ENCODE measurements at places on chromosomes 5 and 9.

GRCh38 chr9:89615661-89616060 is 10.8 kb downstream of the GADD45G start:
- no peak for DNase-seq

DNA sequence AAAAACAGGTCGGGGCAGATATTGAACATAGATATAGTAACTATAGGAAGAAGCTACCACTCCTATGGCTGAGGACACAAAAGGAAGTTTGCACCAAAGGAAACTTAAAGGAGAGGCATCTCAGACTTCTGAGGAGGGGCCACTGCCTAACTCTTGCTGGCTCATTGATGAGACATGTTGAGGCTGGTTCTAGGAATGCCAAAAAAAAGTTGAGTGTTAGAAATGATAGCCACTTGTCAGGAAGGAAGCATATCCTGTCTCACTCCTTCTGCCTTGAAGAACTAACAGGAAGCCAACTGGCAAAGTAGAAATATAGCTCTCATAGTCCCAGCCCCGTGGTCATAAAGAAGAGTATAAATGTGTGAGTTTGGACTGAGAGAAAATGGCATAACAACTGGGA is 23.3 kb upstream of the STOM start:
- no peak for DNase-seq

DNA sequence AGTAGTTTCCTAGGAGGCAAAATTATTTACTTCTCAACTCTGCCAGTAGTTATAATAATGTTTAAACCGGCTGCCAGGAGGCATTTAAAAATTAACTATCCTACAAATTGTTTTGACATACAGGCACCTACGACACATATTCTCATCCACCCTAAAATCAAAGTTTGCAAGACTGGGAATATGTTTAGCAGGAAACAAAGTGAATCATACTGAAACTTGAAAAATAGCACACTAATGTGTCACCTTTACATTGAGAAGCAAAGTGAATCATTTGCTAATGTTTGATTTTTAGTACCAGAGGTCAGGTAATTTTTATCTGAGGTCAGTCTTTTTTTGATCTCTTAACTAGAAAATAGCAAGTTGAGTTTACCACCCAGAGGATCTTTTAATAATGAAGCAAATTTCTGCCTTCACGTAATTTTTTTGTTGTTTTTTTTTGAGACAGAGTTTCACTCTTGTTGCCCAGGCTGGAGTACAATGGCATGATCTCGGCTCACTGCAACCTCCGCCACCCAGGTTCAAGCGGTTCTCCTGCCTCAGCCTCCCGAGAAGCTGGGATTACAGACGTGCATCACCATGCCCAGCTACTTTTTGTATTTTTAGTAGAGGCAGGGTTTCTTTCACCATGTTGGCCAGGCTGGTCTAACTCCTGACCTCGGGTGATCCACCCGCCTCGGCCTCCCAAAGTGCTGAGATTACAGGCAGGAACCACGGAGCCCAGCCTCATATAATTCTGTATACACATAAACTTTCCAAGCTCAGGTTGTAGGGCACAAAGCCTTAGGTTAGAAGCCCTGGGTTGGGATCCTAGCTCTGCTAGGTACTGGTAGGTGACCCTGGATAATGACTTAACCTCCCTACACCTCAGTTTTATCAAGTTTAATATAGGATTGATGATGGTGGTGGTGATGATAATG is 124.3 kb downstream of the UGCG start:
- no peak for DNase-seq

- no peak for DNase-seq
Measured at GRCh38 chr9:111873901-111874300, 22.7 kb upstream of the UGCG start.

DNA sequence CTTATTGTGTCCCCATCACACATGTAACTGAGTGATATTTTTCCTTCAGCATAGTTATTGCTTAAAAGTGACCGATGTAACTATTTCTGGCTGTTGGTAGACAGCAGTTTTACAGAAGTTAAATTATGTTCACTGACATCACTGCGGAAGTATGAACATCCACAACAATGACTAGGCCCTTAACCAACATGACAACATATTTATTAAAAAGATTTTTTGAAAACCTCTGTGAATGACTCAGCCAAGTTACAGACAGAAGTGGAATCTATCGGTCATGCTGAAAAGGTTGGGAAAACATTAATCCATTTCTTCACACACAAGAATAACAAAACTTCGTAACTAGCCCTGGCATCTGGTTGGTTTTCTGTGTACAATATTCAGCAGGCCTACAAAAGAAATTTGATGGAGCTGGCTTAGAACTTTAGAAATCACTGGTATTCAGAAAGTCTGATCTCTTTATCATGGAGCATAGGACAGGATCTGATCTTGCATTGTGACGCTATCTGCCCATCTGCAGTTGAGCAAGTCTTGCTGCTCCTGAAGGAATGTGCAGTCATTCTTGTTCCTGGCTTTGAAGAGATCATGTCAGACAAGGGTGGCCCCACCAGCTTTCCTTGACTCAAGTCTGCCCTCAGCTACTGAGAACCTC is 6.5 kb downstream of the GLIS3 start:
- DNase-seq, result no peak

- no peak for DNase-seq
Measured at GRCh38 chr9:4661165-4661564, 929 bp upstream of the PLPP6 start.

DNA sequence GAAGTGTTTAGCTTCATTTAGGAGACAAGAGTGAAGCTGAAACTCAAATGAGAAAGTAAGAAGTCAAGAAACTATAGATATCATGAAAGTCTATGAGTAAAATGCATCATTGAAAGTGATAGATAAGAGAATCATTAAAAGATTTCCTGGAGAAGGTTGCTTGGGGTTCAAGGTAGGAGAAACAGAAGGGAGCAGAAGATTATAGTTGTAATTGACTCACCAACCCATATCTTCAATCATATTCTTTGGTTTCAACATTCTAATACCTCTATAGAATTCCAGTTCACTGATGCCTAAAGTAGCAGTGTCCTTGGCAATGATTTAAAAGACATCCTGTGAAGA is 365.7 kb upstream of the RIOK2 start:
- DNase-seq, result no peak

DNA sequence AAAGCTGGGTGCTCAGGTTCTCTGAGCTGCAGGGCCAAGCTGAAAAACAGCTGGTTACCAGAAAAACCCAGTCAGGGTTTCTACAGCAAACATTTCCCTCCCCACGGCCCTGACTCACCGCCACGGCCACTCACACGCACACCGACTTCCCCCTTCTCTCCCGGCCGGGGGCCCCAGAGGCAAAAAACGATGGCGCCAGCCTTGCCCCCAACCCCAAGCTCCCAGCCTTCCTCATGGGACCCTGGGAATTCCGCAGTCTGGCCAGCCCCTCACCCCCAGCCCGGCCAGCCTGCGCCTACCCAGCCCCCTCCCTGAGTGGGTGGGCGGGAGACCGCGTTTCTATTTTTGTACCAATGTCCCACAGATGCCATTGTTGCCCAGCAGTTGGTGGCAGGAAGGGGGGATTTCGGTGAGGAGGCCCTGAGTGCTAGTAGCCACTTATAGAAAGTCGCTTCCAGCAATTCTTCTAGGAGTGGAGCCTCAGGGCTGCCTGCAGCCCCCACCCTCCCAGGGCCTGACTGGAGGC is 18.4 kb downstream of the ENG start:
- peak; percentile 25 for DNase-seq

GRCh38 chr9:89207026-89207425 is 28.4 kb upstream of the SHC3 start:
- no peak for DNase-seq

DNA sequence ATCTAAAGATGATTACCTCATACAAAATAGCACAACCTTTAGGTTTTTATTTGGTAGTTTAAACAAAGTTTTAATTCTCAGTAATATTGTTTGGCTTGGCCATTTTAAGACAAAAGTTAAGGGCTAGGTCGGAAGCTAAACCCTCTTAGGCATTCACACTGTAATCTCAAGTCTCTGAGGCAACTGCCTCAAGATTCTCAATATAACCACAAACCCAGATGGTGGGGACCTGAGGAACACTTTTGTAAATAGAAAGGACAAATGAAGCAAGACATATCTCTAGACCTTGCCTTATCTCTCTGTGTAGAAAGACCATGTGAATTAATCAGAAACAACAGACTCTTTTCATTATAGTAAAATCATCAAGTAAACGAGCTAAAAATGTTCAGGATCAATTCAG is 500.2 kb upstream of the CDH6 start:
- DNase-seq, result no peak
